Right renal pelvis (tissue), 4 donors: ENCODE measurements at places on chromosomes 3 and 15.

DNA sequence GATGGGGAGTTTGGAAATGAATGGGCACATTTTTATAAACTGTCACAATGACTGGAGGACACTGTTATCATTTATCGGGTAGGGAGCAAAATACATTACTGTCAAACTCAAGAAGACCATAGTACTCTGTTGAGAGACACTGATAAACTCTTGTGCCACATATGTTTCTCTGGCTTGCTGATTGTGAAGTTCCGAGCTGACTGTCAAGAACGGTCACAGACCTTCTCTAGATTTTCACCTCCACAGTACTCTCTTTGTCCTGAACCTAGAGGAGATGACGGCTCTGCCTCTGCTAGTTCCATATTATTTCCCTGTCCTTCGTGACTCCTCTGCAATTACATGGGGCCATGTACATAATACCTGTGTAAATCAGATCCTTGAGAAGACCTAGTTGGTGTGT, 451.9 kb downstream of the LPP start:
- no peak for DNase-seq

DNA sequence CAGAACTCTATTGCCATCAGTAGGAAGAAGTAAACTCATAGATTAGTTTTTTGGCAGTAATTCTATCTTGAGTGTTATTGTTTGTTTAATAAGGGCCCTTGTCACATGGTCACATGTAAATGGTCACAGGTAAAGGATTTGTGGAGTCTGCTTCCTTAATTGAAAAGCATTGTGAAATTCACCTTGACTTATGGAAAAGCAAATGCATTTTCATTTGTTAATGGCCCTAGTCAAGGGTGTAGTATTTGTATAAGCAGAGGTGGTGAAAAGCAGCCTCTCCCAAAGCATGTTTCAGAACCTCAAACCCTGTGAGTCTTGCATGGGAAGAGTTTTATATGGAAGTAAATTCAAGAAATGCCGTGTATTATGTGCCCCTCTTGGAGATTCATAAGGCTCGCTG, 197.5 kb upstream of the NR2E3 start:
- DNase-seq = no peak

DNA sequence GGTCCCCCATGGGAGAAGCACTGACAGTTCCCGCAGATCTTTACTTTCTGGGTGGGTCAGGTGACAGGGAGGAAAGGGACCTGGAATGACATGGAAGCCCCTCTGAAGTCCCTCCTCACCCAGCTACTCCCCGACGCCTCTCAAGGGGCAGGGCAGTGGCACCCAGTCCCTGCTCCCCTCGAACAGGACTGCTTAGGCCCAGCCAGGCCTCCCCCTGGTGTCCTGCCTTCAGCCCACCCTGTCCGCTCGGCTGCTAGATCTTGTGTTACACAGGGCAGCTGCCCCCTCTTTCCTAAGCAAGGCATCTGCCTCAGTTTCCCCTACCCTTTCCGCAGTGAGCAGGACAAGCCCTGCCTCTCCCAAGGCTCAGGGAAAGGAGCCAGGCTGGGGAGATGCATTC, 226.5 kb downstream of the XXYLT1 start:
- DNase-seq = no peak

- no peak for DNase-seq
These were observed 58.5 kb upstream of the PPARG start for GRCh38 chr3:12230406-12230805.

GRCh38 chr3:159816512-159816911, 172.1 kb upstream of the IL12A start:
- DNase-seq = no peak

DNA sequence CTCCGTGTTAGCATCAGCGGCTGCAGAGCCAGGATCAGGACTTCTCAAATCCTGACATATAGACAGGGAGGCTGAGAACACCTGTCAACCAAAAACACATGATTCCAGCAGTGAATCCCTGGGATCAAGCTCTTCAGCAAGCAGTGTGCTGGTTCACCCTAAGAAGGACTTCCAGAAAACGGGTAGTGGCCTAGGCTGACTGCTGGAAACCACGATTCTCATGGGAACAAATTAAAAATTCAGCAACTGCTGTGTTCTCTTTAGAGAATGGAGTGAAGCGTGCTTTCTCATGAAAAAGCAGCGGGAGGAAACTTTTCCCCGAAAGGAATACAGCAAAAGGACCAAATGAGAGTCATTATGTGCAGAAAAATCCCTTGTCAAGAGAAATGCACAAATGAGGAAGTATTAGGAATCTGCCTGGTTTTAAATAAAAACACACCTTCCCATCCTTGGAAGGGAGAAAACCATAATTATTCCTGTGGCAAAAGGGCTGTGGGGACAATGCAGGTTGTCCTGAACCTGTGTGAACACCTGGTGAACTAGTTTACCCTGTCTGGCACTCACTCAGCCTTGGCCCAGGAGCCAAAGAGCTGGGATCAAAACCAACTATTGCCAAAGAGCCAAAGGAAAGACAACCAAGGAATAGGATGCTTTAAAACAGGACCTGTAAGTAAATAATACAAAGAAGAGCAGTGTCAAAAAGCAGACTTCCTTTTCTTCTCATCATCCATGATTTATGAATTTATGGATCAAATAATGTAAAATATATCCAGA, 13.4 kb downstream of the IL12A start:
- no peak for DNase-seq

DNA sequence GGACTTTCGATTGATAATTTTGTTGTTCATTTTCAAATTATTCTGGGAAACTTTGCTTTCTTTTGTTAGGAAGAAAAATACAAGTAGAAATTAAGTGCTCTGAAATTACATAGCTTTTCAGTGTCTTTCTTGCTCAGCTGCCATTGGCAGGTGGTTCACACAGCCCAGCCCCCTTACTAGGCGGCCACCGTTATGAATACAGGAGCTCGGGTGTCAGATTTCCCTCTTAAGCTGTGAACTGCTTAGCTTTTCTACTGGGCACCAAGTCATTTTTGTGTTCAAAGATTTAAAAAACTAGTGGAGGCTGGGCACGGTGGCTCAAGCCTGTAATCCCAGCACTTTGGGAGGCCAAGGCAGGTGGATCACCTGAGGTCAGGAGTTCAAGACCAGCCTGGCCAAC, 55.2 kb downstream of the HMG20A start:
- DNase-seq = no peak

DNA sequence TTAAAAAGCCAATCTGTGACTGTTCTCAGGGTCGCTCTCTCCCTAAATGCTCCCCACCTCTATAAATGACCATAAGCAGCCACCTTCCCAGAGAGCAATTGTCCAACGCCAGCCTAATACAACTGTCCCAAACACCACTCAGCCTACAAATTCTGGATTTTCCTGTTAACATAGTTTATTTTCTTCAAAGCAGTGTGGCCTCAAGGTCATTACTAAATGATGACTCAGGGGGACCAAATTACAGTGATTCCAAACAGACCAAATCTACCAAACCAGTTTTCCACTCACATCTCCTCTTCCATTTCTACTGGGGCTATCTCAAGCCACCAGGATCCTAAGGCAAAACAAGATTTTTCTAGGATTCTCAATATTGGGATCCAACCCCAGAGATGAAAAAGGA, 22.5 kb downstream of the HEXA start:
- no peak for DNase-seq

DNA sequence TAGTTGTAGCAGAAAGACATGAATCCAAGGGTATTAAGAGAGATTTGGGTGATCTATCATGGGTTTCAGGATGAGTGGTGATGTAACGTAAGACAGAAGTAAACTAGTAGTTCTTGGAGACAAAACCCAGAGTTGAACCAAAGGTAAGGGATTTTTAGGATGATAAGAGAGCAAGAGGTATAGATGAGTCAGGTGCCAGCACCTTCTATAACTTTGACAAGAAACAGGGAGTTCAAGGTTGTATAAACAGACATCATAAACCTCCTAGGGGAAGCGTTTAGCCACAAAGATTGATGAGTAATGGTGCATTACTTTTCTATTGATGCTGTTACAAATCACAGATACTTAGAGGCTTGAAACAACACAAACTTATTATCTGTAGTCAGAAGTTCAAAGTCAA, 447.3 kb upstream of the ARHGEF26 start:
- DNase-seq = no peak

GRCh38 chr3:14630404-14631100, 21.0 kb upstream of the CCDC174 start:
- no peak for DNase-seq

DNA sequence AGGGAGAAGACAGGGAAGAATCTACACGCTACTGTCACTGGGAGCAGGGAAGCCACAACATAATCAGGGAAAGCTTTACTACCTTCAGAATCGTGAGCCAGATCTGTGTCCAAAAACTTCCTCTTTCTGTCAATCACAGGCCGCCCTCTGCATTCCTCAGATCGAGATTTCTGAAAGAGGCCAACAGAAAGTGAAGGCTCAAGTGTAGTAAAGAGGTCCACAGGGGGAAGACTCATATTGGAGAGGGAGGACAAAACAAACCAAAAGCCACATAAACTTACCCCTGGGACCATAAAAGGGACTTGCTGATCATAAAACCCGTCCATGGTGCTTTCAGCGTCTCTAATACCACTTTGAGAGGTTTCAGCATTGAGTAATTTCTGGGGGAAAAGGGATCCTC, 3.3 kb downstream of the ETV5 start:
- no peak for DNase-seq

GRCh38 chr3:31196881-31197364, 302.5 kb upstream of the GADL1 start:
- DNase-seq = no peak

DNA sequence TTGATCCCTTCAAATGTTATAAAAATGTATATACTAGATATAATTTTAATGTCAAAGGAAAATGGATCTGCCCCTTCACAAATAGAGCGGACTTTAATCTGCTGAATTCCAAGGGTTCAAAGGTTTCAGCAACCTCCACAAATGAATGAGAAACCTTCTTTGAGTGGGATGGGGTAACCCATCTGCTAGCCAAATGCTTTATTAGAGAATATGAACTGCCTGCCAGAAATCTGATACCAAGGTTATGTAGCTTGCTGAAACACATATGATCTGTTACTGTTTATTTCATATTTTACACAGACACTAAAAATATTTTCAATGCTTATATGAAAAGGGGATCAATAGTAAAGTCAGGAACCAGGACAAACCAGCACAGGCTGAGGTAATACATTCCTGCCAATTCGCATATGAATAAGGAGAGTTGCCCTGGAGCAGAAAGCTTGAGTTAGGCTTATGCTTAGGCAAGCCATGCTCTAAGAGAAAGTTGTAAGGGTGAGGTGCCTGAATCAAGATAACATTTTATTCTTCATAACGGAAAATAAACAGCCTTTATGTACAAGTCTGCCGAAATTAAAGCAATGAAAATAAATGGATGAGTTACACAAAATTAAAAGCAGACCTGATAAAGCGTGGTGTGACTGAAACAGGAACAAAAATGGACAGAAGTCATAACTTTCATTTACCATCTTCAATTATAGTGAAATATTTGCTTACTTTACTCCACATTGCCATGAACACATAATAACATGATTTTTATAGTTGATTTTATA, 26.5 kb downstream of the PLOD2 start:
- DNase-seq = no peak

- DNase-seq = no peak
These were observed 16.5 kb downstream of the AADACL2 start for GRCh38 chr3:151750181-151750580.

GRCh38 chr15:85762039-85762755, 32.5 kb downstream of the KLHL25 start:
- DNase-seq = no peak

DNA sequence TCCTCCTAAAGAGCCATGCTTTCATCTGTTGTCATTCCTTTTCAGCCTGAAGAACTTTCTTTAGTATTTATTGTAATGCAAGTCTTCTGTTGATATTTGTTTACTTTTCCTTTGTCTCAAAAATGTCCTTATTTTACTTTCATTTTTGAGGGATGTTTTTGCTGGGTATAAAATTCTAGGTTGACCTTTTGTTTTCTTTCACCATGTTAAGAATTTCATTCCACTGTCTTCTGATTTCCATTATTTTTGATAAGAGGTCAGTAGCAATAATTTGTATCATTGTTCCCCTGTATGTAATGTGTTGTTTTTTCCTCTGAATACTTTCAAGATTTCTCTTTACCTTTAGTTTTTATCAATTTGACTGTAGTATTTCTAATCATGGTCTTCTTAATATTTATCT, 91.1 kb downstream of the RSRC1 start:
- no peak for DNase-seq

- no peak for DNase-seq
These were observed 26.3 kb upstream of the TIPARP start for GRCh38 chr3:156648086-156648485.
